ENCODE measurements at places on chromosomes 1 and 21. TPM values are rescaled to one million over a fixed set of nuclear protein-coding genes. Genes with fewer than 3 reads are reported as not detected.

ADGRL4 gene
- total RNA-seq, result 34.8 TPM

XCL1 gene
- not detected for total RNA-seq

OR14K1 gene
- total RNA-seq, result not detected

PRAMEF18 gene
- total RNA-seq, result not detected

FCER1G gene
- total RNA-seq, result 92.7 TPM

TDRD5 gene
- total RNA-seq, result 0.12 TPM

OR6N1 gene
- not detected for total RNA-seq

KLF17 gene
- not detected for total RNA-seq

INKA2 gene
- total RNA-seq, result 31.7 TPM

DIO1 gene
- not detected for total RNA-seq

- no peak for DNase-seq
These were observed 21.4 kb downstream of the CITED4 start for GRCh38 chr1:40840526-40841323.

- peak; percentile 81 for DNase-seq
These were observed 200.0 kb downstream of the GABPA start for GRCh38 chr21:25934771-25935224.

- no peak for DNase-seq
These were observed 111.5 kb upstream of the USP24 start for GRCh38 chr1:55326496-55327243.

- DNase-seq, result no peak
These were observed 47.2 kb downstream of the KLHDC7A start for GRCh38 chr1:18527921-18528320.

GRCh38 chr1:1612104-1612400 lies 3.2 kb upstream of the MIB2 start:
- DNase-seq, result no peak

GRCh38 chr21:37043818-37044217 lies 29.1 kb downstream of the PIGP start:
- no peak for DNase-seq

DNA sequence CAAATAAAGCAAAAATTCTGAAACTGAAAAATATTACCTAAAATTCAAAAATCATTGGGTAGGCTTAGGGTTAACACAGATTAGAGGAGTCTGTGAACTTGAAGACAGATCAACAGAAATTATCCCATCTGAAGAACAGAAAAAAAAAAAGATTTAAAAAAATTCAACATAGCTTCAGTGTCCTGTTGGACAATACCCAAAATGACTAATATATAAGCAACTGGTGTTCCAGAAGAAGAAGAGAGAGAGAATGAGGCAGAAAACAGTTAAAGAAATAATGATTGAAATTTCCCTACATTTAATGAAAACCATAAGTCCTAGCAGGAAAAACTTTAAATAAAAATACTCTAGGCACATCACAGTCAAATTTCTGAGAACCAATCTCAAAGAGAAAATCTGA lies 31.5 kb downstream of the TMCO1 start:
- no peak for DNase-seq

DNA sequence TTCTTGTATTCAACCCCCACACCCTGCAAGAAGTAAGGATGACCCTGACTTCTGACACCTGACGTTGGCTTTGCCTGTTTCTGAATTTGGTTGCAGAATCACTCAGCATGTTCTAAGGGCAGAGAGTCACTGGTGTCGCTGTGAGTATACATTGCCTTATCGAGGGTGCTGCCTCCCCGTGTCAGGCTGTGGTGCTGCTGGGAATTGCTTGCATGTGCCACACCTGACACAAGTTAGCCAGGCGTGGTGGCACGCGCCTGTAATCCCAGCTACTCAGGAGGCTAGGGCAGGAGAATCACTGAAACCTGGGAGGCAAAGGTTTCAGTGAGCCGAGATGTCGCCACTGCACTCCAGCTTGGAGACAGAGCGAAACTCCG lies 45.9 kb downstream of the WDR4 start:
- DNase-seq, result no peak

GRCh38 chr21:28943631-28944030 lies 49.0 kb downstream of the LTN1 start:
- no peak for DNase-seq

- no peak for DNase-seq
These were observed 128.8 kb downstream of the ADSS2 start for GRCh38 chr1:244322791-244323521.

DNA sequence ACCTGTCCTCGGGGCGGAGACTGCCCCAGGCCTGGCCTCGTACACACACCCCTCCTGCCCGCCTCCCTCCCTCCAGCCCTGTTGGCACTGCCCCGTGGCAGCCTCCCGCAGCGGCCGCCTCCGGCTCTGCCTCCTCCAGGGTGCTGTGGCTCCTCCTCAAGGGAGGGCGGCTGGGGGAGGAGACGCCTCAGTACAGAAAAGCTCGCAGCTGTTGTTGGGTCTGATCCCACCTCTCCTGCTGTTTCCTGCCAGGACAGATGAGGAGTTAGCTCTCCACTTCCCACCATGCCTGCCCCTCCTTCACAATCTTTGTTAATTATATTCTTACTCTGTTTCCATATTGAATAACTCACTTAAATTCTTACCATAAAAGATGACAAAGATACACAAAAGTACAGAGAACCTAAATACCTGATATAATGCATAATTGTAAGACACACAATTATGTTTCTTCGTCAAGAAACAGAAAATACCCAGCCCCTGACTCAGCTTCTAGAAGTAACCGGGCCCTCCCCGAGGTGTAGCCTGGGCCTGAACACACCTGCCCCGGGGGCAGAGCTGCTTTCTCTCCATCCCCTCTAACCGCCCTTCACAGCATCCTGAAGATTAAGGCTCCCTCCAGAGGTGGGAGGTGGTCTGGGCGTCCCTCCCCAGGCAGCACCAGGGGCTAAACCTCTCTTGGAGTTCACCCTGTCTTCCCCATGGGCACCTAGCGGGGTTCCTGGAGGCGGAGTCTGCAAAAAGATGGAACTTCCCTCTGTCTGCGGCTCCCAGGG lies 30.6 kb upstream of the COL6A1 start:
- peak; percentile 72 for DNase-seq

GRCh38 chr21:42315296-42315891 lies at the start of gene TFF3:
Gene TFF3 (minus strand): TSS chr21:42315409. CDS start chr21:42315374, 35 bp downstream.
- DNase-seq, result no peak

DNA sequence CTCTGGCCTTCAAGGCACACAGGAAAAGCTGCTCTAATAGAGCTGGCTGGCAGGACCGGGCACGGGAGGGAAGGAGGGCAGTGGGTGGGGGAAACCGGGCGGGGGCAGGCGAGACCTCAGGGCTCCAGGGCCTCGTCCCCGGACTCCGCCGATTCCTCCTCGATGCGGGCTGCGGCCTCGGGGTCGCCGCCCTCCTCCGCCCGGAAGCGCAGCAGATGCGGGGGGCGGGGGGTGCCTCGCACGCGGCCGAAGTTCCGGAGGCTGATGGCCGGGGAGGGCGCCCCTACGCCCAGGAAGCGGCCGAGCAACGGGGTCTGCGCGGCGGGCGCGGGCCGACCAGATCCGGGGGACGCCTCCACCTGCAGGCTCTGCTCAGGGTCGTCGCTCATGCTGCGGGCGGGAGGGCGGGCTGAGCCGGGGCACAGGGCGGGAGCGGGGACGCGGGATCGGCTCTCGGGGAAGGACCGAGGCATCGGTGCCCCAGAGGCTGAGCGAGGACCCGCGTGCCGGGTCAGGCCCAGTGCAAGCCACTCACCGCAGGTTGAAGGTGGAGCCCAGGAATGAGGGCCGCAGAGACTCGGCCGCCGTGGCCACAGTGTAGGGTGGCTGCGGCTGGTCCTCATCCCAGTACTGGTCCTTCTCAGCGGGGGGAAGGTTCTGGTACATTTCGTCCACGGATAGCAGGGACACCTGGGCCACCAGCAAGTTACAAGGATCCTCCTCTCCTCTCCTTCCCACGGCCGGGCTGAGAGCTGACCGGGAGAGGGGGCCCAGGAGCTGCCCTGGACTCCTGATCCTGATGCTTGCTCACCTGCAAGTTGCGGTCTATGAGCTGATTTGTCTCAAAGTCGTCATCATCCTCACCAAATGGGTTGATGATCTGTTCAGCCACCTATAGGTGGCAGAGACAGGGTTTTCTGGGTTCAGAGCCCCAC lies 3.6 kb downstream of the BEST4 start:
- peak; percentile 45 for DNase-seq

- DNase-seq, result no peak
These were observed 1004.2 kb downstream of the TTLL7 start for GRCh38 chr1:82994616-82995263.

GRCh38 chr1:70978623-70979022 lies 69.0 kb downstream of the PTGER3 start:
- no peak for DNase-seq

DNA sequence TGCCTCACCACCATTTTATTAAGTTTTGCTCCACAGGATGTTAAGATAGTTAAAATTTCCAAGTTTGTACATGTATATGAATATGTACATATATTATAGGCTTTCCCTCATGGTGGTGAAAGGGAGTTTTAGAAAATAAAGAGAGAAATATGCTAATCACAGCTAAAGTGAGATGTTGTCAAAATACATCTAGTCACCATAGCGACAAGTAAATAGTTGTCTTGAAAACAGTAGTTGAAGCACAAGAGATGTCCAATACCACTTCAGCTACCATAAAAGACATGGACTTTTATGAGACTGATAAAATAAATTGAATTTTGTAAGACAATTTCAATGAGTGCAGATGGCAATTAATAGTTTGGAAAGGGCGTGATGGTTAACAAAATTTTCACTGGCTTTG lies 1600.0 kb downstream of the BRINP3 start:
- no peak for DNase-seq

DNA sequence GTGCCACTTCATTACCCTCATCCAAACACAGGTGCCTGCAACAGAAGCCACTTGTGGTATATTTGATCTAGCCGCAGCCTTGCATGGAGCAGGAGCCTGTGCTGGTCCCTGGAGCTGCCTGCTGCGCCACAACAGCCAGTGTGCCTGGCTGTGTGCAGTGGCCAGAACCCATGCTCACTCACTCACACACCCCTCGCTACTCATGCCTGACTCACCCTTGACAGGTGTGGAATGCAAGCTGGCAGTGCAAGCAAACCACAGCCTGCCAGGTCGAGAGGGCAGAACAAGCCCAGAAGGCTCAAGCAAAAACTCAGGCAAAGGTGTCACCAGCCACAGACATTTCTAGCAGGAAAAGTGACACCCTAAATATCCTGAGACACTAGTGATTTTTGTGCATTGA lies 1510.9 kb downstream of the KCNT2 start:
- DNase-seq, result no peak

DNA sequence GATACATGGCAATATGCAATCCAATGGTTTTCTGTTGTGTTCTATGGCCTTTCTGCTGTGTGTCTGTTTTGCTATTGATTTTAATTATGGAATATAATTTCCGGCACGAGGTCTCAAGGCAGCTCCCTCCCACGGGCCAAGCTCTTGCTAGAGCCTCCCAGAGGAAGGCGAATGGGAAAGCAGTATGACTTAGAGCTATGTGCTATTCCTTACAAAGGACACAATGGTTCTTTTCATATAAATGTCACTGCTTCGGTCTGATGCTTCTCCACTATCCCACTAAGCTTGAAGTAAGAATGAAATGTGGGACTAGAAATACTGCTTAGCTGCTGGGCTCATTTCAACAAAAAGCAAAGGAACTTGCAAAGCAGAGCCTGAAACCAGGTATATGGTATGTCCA lies 322.2 kb upstream of the BEND5 start:
- DNase-seq, result no peak

DNA sequence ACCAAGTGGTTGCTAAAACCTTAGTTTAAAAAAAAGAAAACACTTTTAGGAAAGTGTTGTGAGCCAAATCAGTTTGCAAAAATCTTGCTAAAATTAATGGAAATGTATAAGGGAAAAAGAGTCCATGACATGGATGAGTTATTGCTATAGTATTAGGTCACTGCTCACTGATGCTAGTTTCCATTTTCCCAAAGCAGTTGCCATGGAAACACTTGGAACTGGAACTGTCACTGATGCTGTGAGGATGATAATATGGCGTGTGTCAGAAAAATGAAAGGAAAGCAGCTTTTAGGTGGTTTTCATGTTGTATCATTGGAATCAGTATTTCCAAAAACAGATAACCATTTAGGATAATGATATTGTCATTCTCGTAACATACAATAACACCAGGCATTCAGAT lies 104.4 kb downstream of the PHTF1 start:
- DNase-seq, result no peak

GRCh38 chr1:89781494-89782126 lies 39.2 kb upstream of the LRRC8D start:
- DNase-seq, result no peak

GRCh38 chr1:113770031-113770430 lies 10.7 kb upstream of the PHTF1 start:
- DNase-seq, result no peak

GRCh38 chr1:167456524-167456923 lies 61.8 kb downstream of the CD247 start:
- DNase-seq, result no peak

DNA sequence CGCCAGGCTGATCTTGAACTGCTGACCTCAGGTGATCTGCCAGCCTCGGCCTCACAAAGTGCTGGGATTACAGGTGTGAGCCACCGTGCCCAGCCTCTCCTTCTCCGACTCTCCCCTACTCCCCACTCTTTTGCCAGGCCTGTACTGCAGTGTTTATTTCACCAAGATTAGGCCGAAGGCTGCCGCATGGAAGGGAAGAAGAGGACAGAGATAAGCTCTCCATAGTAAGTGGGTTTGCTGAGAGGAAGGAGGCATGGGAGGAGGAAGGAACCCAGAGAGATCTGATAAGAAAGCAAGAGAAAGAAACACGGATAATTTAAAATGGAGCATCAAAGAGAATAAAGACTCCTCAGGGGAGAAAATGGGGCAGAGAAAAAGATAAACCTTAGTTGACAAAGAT lies 8.7 kb downstream of the PTCH2 start:
- DNase-seq, result no peak

DNA sequence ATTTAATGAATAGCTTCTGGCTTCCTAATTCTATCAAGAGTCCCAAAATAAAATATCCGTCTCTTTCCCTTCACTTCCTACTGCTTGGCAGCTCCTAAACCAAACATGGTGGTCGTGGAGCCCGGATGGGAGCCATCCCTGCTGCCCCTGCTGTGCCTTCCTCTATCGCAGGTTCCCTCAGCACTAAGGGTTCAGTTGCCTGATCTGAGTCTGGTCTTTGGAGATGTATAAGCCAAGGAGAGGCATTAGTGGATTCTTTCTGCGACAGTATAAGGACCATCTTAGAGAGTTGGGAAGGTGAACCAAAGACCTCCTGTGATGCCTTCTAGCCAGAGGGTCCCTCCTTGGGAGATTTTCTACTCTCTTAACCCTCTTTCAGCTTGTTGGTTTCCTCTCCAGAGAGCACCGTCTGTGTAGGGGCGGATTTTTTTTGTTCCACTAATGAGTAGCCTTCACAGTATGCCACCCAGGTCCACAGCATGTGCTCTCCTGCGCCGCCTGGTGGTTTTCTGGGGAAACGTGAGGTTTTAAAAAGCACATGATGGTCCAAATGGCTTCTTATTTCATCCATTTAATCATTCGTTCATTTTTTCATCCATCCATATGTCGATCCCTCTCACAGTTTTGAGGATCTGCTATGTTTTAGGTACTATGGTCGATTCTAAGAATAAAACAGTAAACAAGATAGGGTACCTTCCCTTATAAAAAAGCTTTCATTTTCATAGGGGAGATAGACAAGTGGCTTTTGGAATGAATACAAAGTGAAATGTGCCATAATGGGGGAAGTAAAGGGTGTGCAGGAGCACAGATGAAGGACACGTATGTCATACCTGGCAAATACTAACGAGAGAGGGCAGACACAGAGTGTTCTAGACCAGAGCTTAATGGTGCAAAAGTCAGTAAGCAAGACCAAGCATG lies 71.0 kb downstream of the NFASC start:
- peak; percentile 62 for DNase-seq
